Psoas muscle (tissue), 8 donors: ENCODE measurements at places on chromosomes 1 and 21. TPM values are rescaled to one million over a fixed set of nuclear protein-coding genes. Genes with fewer than 3 reads are reported as not detected.

DNA sequence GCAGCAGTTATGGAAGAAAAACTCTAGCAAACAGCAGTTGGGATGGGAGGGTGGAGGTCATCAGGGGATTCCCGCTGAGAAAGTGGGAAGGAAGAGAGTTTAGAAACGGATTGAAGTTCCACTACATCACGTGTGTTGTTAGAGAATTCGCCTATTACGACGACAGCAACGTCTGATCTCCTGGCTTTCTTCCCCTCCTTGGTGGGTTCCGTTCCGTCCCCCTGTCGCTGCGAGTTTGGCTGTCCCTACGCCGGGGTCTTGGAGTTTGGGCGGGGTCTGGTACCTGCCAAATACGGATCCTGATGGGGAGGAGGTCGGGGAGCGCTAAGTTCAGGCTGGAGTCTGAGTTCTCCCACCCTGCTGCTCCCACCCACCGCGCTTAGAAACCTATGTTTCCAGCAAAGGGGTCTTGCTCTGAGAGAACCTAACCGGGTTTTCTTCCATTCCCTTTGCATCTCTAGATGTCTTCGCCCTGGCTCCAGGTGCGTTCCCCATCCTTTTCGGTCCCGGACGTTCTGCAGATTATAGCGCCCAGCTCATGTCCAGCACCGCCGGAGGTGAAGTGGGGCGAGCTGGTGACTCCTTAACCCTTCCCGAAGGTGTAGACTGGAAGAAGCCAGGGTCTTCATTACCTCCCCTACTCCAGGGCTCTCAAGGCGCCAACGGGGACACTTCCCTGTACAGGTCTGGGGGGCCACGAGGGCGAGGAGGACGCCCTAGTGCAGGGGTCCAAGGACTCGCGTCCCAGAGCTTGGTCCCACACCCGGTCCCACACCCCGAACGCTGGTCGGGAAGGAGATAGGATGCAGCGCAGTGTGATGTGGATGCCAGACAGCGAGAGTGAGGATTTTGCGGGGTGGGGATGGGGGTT, 641 bp upstream of the KCNK2 start:
- no peaks in the 10 kb centered on the region for H3K36me3 ChIP-seq
- no peak overlapping the region for H3K27ac ChIP-seq

DNA sequence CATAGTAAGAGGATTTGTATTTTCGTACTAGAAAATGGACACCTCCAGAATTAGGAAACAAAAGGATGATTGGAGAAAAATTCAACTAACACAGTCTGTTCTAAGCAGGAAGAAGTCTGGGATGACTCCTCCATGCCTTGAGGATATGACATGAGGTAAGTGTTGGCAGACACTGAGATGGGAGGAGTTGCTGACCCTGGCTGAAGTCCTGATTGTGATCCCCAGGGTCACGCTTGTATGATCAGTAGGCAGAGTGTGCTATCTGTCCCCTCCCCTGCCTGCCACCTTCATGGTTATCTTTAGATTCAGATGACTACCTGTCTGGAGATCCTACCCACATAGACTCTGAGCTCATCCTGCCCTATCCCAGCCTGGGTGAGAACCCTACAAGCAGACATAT, 249.1 kb downstream of the C1orf94 start:
- no peak for DNase-seq
- no peaks in the 10 kb centered on the region for H3K36me3 ChIP-seq
- H3K27ac ChIP-seq: no peak overlapping the region

The GPR89B gene
- total RNA-seq: 8.7 TPM

- H3K27me3 ChIP-seq: peaks cover 15% of the 10 kb centered on the region
- no peak overlapping the region for H3K4me3 ChIP-seq
- no peak overlapping the region for H3K27ac ChIP-seq
- no peaks in the 10 kb centered on the region for H3K4me1 ChIP-seq
Measured at GRCh38 chr1:15352128-15352957, 57.3 kb upstream of the EFHD2 start.

- peaks cover 9% of the 10 kb centered on the region for H3K36me3 ChIP-seq
- H3K4me1 ChIP-seq: no peaks in the 10 kb centered on the region
- DNase-seq: no peak
- H3K4me3 ChIP-seq: no peak overlapping the region
Measured at GRCh38 chr1:175162955-175163354, 29.6 kb downstream of the KIAA0040 start.

The FOXD2 gene
- total RNA-seq: 0.04 TPM

The HCRTR1 gene
- total RNA-seq: 0.42 TPM

The CCNL2 gene
- total RNA-seq: 52.0 TPM
